ENCODE measurements at places on chromosomes 16 and 17.

DNA sequence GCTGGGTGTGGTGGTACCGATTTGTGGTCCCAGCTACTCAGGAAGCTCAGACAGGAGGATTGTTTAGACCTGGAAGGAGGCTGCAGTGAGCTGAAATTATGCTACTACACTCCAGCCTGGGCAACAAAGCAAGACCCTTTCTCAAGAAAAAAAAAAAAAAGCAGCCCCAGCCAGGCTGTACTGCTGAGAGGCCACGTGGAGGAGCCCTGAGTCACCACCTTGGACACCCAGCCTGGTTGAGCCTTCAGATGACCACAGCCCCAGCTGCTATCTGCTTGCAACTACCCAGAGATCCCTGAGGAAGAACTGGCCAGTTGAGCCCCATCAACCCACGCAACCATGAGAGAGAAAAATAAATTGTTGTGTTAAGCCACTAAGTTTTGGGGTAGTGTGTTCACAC is 23.6 kb upstream of the GPRC5C start:
- no peak for ATAC-seq

DNA sequence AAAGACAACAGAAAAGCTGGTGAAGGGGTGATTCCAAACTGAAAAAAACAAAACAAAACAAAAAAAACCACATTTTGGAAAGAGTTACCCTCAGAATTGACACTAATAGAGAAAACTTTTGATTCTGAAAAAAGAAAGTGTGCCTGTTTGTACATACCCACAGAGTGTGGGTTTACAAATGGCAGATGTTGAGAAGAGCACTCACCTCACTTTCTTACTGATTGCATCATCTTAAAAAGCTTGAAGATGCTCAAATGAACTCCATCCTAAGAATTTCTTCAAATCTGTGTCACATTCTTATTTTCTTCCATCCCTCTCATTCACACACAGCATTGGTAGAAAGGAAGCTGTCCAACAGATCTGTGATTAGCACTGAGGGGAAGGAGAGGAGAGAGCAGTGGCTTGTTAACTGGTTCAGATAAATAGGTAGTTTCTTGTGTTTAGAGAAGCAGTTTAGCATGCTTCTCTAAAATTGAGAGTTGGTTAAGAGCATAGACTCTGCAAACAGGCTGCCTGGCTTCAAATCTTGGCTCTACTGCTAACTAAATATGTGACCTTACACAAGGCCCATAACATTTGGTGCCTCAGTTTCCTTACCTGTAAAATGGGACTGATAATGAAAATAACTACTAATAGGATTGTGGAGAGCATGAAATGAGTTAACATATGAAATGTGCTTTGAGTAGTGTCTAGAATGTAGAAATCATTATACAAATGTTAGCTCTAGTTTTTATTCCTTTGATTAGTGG is 6.9 kb downstream of the GNAO1 start:
- no peak for ATAC-seq

- ATAC-seq, result no peak
Measured at GRCh38 chr17:5115673-5116651, at the start of gene USP6. TSS of gene USP6 (plus strand) at chr17:5116032. CDS start at chr17:5130368, 14,336 bp downstream.

DNA sequence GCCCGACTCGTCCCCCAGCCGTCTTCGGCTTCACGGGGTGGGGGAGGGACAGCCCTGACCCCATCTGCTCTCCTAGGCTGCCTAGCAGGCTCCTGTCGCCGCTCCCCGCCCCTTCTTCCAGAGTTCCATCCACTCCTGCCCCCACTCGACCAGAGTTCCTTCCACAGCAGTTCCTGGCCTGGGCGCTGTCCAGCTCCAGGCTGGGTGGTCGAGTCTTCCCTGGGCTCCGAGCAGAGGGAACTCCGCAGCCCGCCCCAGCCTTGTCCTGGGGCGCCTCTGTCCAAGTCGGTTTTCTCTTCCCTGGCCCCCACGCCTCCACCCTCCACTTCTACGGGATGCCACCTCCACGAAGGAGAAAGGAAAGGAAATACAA is 1.4 kb downstream of the PYY start:
- ATAC-seq, result no peak

GRCh38 chr16:57067347-57067746 is 25.0 kb upstream of the CPNE2 start:
- peak; percentile 61 for ATAC-seq

- ATAC-seq, result no peak
Measured at GRCh38 chr16:4298761-4299522, 16.9 kb upstream of the GLIS2 start.

- ATAC-seq, result no peak
Measured at GRCh38 chr16:73956587-73957494, 339.8 kb upstream of the PSMD7 start.

GRCh38 chr17:62091804-62092203 is 26.7 kb upstream of the MED13 start:
- no peak for ATAC-seq

- peak; percentile 21 for ATAC-seq
Measured at GRCh38 chr16:19885451-19886072, 914 bp upstream of the GPRC5B start.

GRCh38 chr16:4614571-4615383 is at the start of gene UBALD1:
TSS of gene UBALD1 (minus strand) at chr16:4614888. CDS start at chr16:4614797, 91 bp downstream.
- ATAC-seq, result peak; percentile 83

- no peak for ATAC-seq
Measured at GRCh38 chr16:69904495-69905170, 46.5 kb upstream of the CLEC18A start.

- ATAC-seq, result no peak
Measured at GRCh38 chr17:11278186-11278991, 37.4 kb downstream of the SHISA6 start.

GRCh38 chr16:78443542-78444364 is 344.3 kb downstream of the WWOX start:
- ATAC-seq, result no peak

DNA sequence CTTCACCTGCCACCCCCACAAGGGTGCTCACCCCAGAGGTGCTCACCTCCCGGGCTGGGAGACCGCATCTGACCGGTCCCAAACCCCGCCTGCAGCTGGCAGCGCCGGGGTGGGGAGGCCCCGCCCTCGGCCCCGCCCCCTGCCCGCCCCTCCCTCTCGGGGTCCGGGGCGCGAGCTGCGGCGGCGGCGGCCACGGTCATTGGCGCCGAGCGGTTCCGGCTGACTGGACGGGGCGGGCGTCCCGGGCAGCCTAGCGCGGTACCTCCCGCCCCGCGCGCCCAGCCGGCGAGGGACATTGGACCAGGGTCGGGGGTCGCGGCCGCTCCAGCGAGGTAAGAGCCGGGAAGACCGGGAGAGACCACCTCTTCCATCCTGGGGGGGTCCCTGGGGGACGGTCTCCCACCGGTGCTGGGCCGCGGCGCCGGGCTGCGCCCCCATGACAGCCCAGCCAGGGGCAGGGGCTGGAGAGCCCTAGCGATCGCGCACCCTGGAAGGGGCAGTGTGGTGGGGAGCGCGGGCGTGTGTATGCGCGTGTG is at the start of gene CACNG5:
CACNG5 (plus strand) TSS at position 199 of the 536 bp plus-strand sequence. CDS start 42,216 bp downstream, outside the sequence.
- ATAC-seq, result no peak

- no peak for ATAC-seq
Measured at GRCh38 chr17:80573701-80574100, 29.1 kb downstream of the RPTOR start.

- ATAC-seq, result no peak
Measured at GRCh38 chr17:12104831-12105230, 84.2 kb downstream of the MAP2K4 start.

- no peak for ATAC-seq
Measured at GRCh38 chr17:28573040-28573380, 1.7 kb upstream of the PIGS start.

DNA sequence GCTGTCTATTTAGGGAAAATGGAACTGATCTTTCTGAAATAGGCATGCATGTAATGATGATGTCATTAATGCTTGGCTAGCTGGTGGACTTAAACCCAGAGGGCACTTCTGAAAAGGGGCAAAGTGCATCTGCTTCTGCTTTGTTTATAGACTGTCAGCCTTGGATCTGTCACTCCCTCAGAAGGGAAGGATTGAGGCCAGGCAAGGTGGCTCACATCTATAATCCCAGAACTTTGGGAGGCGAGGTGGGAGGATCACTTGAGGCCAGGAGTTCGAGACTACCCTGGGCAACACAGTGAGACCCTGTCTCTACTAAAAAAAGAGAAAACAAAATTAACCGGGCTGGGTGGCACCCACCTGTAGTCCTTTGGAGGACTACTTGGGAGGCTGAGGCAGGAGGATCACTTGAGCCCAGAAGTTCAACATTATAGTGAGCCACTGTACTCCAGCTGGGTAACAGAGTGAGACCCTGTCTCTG is 185.5 kb downstream of the WWOX start:
- ATAC-seq, result no peak

- ATAC-seq, result peak; percentile 64
Measured at GRCh38 chr17:67452681-67453554, 75.8 kb downstream of the PITPNC1 start.

DNA sequence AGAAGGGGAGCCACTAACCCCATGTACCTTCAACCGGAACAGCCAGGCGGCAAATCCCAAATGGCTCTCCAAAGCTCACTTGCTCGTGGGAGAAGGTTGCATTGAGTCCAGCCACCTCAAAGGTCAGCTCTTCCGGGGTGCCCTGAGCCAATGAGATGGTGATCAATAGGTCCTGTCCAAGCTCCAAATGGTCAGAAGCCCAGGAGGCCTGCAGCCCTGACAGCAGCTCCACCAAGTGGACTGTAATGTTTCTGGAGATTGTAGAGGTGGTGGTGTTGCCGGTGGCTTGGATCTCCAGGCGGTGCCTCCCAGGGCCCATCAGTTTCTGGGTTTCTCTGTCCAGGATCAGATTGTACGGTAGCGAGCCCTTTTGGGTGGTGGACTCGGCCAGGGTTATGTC is 39.9 kb upstream of the BCO1 start:
- no peak for ATAC-seq

DNA sequence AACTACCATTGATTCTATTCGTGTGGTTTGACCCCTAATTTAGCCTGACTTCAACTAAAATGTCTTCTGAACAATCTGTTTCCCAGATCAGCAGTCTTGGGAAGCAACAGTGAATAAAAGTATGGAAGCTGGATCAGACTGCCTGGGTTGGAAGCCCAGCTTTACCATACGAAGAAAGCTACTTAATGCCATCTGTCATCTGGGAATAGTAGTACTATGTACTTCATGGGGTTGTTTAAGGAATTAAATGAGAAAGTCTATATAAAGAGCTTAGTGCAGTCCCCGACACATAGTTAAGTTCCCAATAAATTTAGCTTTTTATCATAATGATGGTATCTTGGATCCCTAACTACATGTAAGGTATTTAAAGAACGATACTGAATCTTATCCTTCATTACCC is 151.5 kb upstream of the ERCC4 start:
- no peak for ATAC-seq

DNA sequence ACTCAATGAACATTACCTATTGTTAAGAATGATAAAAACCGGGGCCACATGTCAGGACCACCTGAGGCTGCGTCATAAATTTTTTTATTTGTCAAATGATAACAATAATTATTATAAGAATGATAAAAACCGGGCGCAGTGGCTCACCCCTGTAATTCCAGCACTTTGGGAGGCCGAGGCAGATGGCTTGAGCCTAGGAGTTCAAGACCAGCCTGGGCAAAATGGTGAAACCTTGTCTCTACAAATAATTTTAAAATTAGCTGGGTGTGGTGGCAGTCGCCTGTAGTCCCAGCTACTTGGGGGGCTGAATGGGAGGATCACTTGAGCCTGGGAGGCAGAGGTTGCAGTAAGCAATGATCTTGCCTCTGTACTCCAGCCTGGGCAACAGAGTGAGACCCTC is 816 bp upstream of the SHMT1 start:
- no peak for ATAC-seq

GRCh38 chr17:57899391-57899790 is 49.5 kb upstream of the MRPS23 start:
- ATAC-seq, result no peak

DNA sequence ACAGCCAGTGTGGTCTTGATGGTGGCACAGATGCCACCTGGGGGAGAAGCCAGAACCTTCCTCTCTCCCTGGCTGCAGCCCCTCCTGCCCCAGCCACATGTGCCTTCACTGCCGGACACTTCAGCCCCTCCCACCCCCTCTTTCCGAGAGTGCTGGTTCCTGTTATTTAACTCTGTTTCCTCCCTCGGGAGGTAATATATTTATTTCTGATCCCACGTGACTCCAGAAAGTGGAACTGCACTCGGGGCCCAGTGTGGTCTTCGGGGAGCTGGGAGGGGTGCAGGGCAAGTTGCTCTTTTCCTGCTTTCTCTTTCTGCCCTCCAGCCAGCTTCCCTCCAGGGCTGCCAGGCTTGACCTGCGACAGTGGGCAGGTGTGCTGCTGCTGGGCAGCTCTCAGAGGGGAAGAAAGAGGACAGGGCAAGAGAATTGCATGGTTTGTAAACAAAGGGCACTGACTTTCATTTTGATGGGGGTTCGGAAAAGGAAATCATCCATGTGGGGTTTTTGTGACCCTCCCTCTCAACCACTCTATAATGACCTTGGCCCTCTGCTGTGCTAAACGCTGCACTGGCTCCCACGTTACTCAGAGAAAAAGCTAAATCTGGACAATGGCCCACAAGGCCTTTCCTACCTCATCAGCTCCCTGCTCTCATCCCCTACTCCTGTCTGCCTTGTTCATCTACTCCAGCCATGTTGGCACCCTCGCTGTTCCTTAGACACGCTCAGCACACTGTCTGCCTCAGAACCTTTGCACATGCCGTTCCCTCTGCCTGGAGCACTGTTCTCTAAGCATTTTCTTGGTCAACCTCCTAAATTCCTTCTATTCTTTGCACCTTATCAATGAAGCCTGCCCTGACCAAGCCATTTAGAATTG is 8.2 kb upstream of the CIITA start:
- peak; percentile 85 for ATAC-seq

GRCh38 chr17:40355123-40355803 is 9.3 kb downstream of the GJD3 start:
- peak; percentile 76 for ATAC-seq

DNA sequence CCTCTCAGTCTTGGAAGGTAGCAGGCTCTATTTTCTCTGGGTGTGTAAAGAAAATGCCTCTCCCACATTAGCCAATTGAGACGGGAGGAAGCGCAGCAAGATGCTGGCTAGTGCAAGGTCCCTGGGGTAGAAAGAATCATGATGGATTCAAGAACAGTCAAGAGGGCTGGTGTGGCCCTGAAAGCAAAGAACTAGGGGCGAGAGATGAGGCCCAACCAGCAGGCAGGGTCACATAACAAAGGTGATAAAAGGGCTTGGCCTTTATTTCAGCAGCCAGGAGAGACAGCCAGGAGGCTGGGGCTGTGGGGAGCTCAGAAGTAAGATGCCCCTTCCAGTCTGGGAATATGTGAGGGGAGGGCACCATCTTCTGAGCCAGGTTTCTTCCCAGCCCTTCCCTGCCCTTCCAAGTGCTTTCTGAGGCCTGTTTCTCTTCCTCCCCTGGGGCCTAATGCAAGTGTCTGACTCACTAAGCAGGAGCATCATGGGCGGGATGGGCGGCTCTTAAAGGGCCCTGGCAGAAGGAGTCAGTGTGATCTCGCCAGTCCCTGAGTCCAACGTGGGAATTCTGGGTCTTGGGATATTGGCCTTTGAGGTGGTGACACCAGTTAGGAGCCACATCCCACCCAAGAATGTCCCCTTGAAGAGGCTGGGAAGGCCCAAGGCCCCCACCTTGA is 3.9 kb upstream of the NLRC5 start:
- ATAC-seq, result no peak

DNA sequence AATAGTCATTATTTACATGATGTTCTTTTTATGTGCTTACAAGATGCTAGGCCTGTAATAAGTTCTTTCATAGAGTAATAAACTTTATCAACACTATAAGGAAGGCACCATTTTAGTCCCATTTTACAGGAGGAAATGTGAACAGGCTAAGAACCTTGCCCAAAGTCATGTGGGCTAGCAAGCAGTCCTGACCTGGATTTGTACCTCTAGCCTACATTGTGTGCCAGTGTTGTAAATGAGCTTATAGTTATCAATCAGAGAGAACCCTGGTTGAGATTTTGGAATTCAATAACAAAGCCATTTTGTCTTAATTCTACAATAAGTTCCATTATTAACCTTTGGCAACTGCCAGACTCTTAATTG is 6.7 kb upstream of the TBKBP1 start:
- ATAC-seq, result no peak

GRCh38 chr16:80883159-80883642 is 78.8 kb upstream of the CDYL2 start:
- no peak for ATAC-seq

Data from stimulated activated memory B cell treated with anti-CD40 and anti-IgM and Interleukin-4, amounts not matched to agents 10 μg/mL and 1 μg/mL and 100 μg/mL, for 72 hours (primary cell).